Activated naive CD8-positive, alpha-beta T cell treated with anti-CD3 and anti-CD28 coated beads for 36 hours (primary cell): ENCODE measurements at places on chromosomes 5 and 9.

DNA sequence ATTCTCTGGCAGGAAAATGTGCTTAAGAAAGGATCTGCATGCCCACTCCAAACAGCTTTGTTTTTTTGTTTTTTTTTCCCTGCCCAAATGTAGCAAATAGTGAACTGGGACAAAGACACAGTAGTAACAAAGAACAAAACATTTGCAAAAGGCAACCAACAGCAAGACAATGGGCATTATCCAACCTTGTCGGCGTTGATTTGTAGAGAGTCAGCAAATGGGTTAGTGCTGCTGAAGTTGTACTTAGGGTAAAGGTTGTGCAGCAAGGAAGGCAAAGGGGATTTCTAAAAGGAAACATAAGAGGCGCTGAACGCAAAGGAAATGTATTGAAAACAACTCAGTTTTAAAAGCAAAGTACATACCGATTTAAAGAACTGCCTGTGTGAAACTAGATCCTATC is 136.2 kb downstream of the MPDZ start:
- DNase-seq, result no peak

- DNase-seq, result no peak
These were observed 71.8 kb upstream of the NIPAL4 start for GRCh38 chr5:157388111-157388710.

DNA sequence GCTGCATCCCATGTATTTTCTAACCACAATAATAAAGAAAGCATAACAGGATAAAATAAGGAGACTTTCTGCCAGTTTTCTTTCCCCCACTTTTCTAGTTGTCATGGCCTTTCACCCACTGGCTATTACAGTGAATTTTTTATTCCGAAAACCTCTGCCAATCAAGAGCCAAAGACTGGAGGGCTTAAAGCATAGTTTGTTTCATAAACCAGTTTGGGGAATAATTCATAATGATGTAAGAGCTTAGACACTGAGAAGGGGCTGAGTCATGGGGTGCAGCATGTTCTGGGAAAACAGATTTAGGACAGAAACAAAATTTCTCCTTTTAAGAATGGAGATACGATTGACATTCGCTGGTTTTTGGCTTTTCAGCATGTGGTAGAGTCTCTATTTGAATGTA is 4.4 kb upstream of the GLIPR2 start:
- DNase-seq, result no peak

DNA sequence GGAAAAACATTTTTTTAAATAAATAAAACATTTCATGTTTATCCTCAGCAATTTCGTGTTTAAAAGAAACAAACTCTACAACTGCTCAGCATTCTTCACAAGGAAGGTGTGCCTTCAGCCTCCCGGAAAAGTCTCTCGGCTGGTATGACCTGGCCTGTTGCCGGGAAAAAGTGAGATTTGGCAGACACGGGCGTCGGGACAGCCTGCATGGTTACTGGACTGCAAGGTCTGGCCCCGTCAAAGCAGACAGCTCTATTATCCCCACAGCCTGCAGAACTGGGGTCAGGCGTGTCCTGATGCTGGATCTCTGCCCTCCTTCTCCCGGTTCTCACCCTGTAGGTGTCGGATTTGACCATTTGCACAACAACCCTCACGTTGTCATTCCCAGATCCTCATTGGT is 120.3 kb upstream of the SPATA31C2 start:
- no peak for DNase-seq

DNA sequence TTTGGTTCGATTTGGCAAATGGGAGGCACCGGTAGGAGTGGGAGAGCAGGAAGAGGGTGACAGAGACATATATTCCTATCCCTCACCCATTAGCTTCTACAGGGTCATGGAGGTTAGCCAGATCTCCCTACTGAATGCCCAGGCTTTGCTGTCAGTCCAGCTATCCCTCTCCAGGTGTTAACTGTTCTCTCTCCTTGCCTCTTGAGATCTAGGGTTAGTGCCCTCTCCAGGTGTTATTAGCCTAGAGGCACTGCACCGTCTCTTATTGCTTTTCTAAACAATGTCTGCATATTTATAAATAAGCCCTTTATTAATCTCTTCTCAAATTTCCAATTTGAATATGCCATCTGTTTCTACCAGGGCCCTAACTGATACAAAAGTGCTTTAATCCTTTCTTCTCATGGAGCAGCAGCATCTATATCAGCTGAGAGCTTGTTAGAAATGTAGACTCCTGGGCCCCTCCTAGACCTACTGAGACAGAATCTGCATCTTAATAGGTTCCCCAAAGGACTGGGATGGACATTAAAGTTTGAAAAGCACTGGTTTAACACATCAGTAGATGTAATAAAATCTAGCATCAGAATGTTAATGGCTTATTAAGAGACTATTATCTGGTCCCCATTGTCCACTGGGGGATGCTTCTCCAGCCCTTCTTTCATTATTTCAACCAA is 322.5 kb upstream of the SLC24A2 start:
- no peak for DNase-seq

- no peak for DNase-seq
These were observed 56.9 kb downstream of the GPR107 start for GRCh38 chr9:130110596-130111021.

DNA sequence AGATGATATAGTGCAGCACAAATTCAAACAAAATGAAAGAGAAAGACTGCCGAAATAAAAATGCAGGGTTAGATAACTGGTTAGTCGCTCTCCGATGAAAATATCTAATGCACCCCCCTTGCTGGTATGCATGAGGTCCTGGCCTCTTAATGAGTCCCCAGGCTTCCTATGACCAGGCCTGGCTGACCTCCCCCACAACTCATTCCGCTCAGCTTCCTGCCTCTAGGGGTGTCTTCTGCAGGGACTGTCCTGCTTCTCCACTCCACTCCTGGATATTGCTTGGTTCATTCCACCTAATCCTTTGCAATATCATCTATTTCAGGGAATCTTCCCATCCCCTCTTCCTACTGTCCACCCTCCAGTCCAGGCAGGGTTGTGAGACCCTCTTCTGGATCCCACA is 341.8 kb downstream of the ASTN2 start:
- no peak for DNase-seq

DNA sequence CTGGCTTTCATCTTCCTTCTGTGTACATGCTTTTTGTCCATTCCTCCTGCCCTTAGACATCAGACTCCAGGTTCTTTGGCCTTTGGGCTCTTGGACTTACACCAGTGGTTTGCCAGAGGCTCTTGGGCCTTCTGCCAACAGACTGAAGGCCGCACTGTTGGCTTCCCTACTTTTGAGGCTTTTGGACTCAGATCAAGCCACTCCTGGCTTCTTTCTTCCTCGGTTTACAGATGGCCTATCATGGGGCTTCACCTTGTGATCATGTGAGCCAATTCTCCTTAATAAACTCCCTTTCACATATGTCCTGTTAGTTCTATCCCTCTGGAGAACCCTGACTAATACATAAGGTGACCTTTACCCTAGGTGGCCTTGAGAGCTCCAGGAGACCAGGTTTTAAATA is 189.1 kb upstream of the CCNG1 start:
- DNase-seq, result no peak

DNA sequence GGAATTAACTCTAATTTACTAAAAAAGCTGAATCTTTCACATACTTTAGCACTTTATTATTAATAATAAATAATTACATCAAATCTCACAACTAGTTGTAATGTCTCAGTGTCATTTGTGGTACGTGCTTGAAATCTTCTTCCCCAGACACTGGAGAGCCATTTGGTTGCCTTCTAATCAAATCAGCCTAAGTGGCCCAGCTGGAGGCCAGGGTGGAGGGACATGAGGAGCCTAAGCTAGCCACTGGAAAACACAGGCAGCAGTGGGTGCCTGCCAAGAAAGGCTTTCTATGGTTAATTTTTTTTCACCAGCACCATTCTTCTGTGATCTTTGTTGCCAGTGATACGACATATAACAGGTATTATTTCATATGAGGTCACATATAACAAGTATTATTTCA is 117.0 kb downstream of the ERCC6L2 start:
- DNase-seq, result no peak

GRCh38 chr5:31062902-31063580 is 130.4 kb upstream of the CDH6 start:
- DNase-seq, result no peak

DNA sequence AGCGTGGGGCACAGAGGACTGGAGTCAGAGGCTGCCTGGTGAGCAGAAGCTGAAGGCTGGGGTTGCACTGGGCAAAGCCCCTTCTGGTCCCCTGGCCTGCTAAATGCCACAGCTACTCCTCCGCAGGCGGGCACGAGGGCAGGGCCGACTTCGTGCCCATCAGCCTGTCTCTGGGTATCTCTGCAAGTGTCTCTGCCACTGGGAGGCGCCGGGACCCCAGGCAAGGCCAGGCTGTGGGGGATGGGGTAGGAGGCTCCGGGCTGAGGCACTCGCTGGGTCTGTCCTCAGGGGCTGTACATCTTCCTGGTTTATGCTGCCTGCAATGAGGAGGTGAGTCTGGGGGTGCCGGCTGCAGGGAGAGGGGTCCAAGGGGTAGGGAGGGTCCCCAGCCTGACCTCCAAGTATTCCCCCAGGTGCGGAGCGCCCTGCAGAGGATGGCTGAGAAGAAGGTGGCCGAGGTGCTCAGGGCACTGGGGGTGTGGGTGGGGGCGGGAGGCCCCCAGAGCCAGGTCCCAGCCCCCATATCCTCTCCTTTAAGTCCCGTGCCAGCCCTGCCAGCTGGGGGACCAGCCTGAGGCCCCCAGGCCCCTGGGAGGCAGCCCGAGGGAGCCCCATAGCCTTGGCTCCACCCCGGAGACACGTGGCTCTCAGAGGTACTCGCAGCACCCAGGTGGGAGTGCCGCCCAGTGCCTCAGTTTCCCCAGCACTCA is 25.1 kb downstream of the ADGRD2 start:
- no peak for DNase-seq

- DNase-seq, result peak; percentile 40
These were observed at the start of gene CNTFR for GRCh38 chr9:34589636-34590380. CNTFR (minus strand) TSS chr9:34589724; CDS start chr9:34568981, 20,743 bp downstream.

GRCh38 chr9:16329671-16330113 is 540.8 kb downstream of the BNC2 start:
- no peak for DNase-seq

GRCh38 chr5:6759983-6760382 is 46.8 kb downstream of the TENT4A start:
- no peak for DNase-seq

DNA sequence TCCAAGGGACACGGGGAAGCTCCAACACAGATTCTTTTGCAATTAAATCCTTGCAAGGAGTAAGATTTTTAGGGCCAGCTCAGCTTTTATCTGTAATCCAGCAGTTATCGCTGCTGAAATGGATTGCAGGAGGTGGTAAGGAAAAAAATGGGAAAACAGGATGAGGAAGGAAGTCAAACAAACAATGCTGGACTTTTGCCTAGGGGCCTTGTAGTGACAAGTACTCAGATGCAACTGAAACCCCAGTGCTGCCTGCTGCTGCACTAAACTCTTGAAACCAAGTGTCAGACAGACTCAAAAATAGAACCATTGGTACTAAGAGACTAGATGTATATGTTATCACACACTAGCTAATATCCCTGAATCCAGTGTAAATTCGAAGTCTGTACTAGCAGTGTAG is 309.2 kb downstream of the CTNND2 start:
- no peak for DNase-seq

DNA sequence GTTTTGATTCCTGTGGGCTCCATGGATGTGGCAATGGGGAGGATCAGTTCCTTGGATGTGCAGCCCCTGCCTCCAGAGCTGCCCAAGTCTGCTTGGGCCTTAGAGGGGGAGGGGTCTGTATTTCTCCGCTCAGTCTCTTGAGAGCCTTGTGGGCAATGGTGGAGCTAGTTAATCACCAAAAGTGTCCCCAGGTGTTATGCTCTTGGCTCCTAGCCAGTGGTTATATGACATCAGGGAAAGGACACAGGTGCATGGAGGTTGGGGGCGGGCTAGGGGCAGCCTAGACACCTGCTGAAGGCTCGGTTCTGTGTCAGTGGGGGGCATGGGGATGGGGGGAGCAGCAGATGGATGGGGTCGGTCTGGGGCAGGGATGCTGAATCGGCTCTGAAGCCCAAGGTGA is 12.4 kb upstream of the ARAP3 start:
- DNase-seq, result no peak

DNA sequence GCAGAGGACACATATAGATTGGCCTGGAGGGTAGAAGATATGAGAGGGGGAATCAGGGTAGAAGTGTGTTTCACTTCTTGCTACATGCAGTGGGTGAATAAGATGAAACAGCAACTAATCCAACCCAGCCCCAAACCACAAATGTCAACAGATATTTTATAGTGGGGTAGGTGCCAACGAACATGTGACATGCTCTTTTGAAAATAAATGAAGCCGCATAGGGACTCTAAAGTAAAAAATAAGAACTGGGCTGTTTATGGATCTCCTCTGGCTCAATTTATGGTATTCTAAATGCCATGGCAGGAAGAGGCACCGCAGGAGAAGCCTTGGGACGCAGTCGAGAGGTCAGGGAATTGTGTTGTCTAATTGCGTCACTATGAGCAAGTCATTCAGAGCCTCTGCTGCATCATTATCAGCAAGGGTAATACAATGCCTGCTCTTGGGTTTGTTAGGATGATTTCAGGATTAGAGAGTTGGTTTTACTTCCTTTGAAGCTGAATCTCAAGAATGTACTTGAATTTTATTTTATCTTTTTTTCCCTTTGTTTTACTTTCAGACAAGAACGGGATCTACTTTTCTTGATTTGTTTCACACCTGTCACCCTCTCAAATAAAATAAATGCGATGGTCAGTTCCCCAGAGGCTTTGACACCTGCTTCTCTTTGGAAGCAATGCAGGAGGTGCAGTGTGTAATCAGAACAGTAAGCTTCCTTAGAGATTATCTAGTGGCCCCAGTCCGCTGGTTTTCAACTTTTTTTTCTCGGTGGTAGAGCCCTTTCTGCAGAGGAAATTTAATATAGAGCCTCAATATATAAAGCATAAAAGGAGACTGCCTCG is 375.6 kb upstream of the CLINT1 start:
- peak; percentile 4 for DNase-seq

DNA sequence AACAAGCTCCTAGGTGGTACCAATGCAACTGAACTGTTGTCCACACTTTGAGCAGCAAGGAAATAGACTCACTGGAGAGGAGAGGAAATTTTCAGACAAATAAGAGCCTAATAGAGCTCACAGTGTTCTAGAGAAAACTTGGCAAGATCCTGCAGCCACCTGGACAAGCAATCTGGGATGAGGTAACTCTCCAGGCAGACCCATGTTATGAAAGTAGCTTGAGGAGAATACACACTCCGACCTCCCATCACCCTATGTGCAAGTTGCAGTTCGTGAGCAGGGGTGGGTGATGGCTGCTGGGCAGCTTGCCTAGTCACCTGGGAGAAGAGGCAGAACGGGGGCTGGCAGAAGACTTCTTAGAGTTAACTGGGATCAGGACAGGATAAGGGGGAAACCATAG is 102.2 kb downstream of the KLF4 start:
- no peak for DNase-seq

DNA sequence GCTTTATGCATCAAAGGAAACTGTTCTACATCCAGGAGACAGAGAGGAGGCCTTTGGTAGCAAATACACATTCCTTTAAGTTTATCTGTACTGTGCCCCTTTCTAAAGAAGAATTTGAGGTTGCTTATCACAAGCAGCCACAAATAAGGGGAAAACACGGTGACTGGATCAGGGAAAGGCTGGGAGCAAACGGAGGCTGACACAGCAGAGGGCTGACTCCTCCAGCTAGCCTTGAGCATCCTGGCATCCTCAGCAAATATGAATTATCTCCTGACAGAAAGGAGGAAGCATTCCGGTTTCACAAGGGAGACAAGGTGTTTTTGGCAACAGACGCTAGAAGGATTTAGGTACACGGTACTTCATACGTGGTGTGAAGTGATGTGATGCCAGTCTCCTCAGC is 133.5 kb downstream of the DCP2 start:
- no peak for DNase-seq
